SW 1271 (cell line): ENCODE measurements at places on chromosomes 16 and 17.
A peak's percentile ranks its signal among the peaks of the same experiment; 100 is the strongest.

- DNase-seq: peak; percentile 43
Measured at GRCh38 chr17:64773836-64774761, 112.0 kb upstream of the SMURF2 start.

DNA sequence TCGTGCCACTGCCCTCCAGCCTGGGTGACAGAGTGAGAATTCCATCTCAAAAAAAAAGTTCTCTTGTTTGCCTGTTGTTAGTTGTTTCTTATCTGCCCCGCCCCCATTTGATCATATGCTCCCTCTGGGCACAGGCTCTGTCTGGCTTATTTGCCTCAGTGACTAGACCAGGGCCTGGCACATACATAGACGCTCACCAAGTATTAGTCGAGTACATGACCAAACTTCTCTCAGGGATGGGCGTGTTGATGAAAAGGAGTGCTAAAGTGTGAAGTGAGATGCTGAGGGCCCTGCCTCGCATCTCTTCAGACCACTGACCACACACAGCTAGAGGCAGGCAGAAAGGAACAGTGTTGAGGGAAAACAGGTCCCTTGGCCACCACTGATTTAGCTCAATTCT, 3.3 kb upstream of the HELZ start:
- DNase-seq: no peak

DNA sequence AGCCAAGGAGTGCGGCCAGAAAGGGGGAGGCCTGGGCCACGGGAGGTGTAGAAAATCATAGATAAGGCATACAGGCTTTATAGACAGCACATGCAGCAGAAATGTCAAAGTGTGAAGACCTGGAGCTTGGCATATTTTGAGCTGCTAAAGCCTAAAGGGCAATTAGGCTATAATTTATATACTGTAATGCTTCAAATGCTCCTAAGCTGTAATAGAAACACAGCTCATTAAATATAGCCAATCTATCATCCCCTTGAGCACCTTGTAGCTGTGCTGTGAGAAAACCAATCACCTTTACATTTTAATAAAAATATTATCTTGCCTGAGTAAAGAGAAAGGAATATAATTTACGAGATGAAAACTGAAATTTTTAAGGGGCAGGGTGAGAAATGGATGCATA, 97.9 kb upstream of the NOG start:
- DNase-seq: no peak

GRCh38 chr17:75036643-75037268, 10.0 kb downstream of the ATP5PD start:
- no peak for DNase-seq

- no peak for DNase-seq
Measured at GRCh38 chr17:78092794-78093324, 35.7 kb downstream of the TMC6 start.

- no peak for DNase-seq
Measured at GRCh38 chr17:2770129-2770528, 20.7 kb upstream of the CCDC92B start.

DNA sequence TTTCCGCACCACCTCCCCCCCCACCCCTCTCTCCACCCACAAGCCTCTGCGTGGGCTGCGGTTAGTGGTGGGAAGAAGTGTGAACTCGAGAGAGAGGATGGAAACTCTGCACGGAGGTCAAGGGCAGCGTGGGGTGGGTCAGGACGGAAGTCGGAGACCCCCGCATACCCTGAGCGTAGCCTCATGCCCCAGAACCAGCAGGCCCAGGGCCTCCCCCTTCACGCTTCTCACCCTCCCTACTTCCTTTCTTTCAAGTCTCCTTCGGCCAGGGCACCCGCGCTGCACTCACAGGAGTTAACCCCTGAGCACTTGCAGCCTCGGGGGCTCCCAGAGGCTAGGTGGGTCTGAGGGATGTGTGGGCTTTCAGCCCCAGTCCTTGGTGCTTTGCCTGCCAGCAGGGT, 9.2 kb downstream of the TBKBP1 start:
- DNase-seq: no peak

GRCh38 chr17:67378454-67379250, 1.6 kb downstream of the PITPNC1 start:
- peak; percentile 62 for DNase-seq

GRCh38 chr17:6164996-6165395, 94.8 kb downstream of the WSCD1 start:
- DNase-seq: no peak

GRCh38 chr16:6375465-6376075, 957.1 kb upstream of the RBFOX1 start:
- DNase-seq: no peak

DNA sequence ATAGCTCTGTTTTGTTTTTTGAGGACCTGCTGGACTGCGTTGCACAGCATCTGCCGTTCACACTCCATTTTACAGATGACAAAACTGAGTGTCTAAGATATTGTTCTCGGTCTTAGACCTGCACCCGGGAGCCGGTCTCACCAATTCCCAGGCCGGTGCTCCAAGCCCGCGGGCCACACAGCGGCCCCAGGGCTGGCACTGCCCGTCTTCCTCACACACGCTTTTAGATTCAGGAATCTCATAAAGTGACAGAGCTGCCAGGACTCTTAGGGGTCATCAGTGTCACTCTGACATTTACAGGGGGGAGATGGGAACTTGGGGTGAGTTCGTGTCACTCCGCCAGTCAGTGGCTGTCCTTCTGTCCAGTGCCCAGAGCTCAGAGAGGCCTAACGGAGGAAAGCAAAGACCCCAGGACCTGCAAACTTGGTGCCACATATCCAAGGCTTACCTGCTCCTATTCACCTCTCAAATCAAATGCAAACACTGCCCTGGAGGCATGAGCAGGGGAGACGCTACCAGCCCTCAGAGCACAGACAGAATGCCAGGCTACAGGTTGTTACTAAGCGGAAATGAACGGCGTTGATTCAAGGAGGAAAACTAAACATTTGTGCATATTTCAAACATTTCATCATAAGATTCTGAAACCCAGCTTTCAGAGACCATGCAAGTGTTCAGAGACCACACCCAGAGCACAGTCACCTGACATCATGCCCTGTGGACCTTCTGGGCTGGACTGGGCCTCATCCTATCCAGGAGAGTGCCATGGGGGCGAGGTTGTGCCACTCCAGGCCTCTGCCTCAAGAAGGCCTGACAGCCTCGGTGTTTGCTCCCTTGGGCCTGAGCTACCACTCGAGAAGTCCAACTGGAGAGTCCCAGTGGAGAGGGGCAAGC, 29.5 kb downstream of the TNFRSF13B start:
- no peak for DNase-seq

- DNase-seq: no peak
Measured at GRCh38 chr17:68800751-68801150, 154.4 kb downstream of the ABCA8 start.

- DNase-seq: no peak
Measured at GRCh38 chr16:84881702-84882521, 62.1 kb downstream of the CRISPLD2 start.

- peak; percentile 30 for DNase-seq
Measured at GRCh38 chr17:82781894-82782274, 30.0 kb downstream of the TBCD start.

GRCh38 chr17:48163809-48164208, 56.2 kb downstream of the SNX11 start:
- no peak for DNase-seq

- no peak for DNase-seq
Measured at GRCh38 chr17:43471585-43472160, 12.1 kb upstream of the DHX8 start.

DNA sequence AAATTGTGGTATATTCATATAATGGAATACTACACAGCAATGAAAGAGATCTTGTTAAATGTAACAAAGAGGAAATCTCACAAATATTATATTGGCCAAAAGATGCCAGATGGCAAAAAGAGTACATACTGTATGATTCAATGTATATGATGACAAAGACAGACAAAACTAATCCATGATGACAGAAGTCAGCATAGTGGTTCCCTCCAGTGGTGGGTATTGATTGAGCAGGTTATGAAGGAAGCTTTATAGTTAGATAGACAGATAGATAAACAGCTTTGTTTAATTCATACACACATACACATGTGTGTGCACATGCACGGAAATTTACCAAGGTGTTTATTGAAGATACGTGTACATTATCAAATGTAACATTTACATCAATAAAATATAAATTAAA, 74.4 kb upstream of the SMIM36 start:
- no peak for DNase-seq

- no peak for DNase-seq
Measured at GRCh38 chr17:2707721-2708584, 3.6 kb downstream of the CLUH start.

- DNase-seq: no peak
Measured at GRCh38 chr17:66953630-66954020, 10.9 kb upstream of the CACNG4 start.

- DNase-seq: no peak
Measured at GRCh38 chr16:85029408-85029784, 1.8 kb downstream of the KIAA0513 start.

- DNase-seq: peak; percentile 37
Measured at GRCh38 chr17:81513372-81513752, 763 bp upstream of the ACTG1 start.

DNA sequence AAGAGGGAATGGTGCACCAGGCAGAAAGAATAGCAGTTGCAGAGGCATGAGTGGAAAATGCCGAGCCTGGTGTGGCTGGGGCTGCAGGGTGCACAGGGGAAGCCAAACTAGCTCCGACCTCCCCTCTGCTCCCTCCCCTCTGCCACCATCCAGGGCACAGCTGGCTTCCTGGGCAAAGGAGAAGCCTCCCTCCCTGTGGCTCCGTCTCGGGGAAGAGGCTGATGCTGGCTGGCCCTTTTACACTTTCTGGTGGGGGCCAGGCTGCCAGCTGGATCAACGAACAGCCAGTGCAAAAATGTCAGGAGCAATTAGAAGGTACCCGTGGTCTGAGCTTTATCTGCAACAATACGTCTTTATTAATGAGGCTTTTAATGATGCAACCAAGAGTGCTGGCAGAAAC, 37.1 kb upstream of the KCNJ12 start:
- no peak for DNase-seq

- DNase-seq: no peak
Measured at GRCh38 chr16:11615748-11616447, 29.2 kb upstream of the LITAF start.

DNA sequence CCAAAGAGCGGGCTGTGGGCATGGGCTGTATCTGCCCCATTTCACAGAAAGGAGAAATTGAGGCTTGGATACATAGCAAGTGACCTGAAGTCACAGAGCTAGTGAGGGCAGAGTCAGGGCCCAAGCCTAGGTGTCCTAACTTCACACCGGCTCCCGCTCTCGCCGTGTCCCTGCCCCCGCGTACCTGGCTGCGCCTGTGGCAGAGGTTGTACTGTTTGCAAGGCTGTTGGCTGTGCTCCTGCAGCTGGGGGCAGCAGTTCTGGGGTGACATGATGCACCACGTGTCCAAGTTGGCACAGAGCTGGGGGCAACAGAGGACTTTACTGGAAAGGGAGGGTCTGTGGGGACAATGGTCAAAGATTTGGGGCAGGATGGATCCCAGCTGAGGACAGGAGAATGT, 3.4 kb downstream of the DHX58 start:
- DNase-seq: no peak

- DNase-seq: peak; percentile 93
Measured at GRCh38 chr17:67441052-67441895, 64.2 kb downstream of the PITPNC1 start.

- DNase-seq: no peak
Measured at GRCh38 chr16:57882792-57883191, 80.5 kb upstream of the KIFC3 start.

DNA sequence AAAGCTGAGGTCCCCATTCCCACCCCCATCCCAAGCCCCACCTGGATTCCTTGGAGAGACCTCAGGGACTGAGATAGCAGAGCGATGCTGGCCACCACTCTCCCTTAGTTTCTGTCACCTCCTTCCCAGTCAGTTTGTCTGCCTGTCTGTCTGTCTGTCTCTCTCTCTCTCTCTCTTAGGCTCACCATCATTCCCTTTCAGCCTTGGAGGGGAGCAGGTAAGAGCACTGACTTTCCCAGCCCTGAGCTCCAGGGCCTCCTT, 5.9 kb downstream of the CD300LB start:
- DNase-seq: no peak

- DNase-seq: no peak
Measured at GRCh38 chr16:3525951-3526350, 25.1 kb downstream of the CLUAP1 start.

DNA sequence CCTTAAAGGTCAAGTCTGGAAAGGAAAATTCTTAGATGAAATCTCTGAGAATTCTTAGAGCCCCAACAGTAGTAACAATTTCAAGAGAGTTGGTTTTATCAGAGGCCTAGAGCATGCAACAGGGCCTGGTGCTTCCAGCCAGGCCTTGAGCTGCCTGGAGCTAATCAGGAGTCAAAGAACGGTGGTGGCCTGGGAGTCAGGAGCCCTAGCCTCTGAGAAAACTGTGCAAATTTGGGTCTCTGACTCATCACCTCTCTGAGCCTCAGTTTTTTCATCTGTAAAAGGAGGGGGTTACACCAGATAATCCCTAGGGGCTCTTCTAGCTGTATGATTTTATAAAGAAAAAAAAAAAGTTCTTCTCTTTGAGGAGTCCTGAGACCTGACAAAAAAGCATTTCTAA, 227.3 kb upstream of the RPL38 start:
- DNase-seq: no peak

DNA sequence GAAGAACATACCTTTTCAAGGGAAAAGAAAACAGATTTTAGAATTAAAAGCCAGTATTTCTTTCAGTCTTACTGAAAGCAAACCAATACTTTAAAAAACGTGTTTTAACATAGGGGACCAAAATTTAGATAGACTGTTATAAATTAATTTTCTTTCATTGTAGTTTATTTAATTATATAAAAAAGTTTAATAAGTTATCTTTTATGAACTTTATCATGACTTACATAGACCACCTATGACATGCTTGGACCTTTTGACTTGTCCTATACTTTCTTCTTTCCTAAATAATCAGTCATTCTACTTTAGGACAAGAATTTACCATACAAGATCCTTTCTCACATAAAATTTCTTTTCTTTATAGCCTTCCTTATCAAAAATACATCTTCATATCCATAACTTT, 102.0 kb upstream of the HAS3 start:
- peak; percentile 14 for DNase-seq

GRCh38 chr16:12260119-12260646, 283.6 kb downstream of the SNX29 start:
- no peak for DNase-seq

- no peak for DNase-seq
Measured at GRCh38 chr17:43814714-43815113, 18.2 kb downstream of the MPP3 start.

- no peak for DNase-seq
Measured at GRCh38 chr17:72004611-72005331, 116.0 kb upstream of the SOX9 start.

DNA sequence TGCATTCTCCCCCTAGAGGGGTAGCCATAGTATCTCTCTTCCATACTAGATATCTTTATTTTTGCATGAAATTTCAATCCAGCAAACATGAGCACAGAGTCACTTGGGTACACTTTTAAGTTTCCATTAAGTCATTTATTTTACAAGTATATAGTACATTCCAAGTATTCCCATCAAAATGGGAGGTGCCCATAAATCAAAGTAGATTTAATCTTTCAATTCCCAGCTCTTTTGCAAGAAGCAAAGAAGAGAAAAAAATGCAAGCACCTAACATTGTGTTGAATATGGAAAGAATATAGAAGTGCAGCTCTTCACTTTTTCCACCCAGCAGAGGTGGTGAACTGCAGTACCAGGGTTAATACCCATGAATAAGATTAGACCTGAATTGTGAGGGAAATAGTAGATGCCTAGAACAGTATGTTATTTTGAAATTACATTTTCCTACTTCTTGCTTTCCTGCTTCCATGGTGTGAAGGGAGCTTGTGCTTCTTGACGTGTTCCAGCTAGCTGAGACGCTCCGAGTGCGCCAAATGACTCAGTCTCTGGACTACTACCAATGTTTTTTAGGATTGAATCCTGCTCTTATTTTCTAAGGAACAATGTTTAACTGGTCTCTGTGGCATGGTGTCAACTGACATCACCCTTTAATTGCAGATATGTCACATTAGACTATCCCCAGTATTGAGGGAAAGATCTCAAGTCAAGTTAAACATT, 151.1 kb upstream of the MAF start:
- no peak for DNase-seq
